ENCODE measurements at places on chromosomes 5 and 9. TPM values are rescaled to one million over a fixed set of nuclear protein-coding genes. Genes with fewer than 3 reads are reported as not detected.

- no peak for DNase-seq
Observed at GRCh38 chr9:16329671-16330113, 540.8 kb downstream of the BNC2 start.

DNA sequence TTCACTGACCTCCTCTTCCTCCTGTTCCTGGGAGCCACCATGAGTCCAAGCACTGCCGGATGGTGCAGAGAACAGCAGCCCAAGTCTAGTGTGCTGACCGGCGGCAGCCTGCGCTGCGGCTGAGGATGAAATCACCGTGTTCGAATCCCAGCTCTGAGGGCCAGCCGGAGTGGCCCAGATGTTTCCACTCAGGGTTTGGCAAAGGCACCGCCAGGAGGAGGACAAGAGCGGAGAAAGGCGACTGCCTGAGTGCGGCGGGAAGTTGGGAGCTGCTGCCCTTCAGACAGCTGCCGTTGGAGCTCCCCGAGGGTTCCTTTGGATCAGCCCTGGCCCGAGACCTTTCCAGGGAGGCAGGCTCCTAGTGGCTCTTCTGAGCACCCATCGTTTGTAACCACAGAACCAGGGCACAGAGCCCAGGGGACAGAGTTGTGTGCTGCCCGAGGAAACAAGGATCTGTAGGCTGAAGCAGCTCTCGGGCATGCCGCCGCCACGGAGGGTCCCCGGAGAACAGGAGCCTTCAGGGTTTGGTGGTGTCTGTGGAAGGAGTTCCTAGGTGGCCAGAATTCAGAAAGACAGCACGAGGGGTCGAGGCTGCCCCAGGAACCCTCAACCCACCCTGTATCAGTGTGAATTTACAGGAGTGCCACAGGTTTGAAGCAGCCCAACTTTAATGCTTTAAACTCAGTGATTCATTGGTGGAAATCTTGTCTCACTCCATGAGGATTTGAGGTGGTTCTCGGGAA is 115.6 kb upstream of the COL5A1 start:
- DNase-seq: no peak

DNA sequence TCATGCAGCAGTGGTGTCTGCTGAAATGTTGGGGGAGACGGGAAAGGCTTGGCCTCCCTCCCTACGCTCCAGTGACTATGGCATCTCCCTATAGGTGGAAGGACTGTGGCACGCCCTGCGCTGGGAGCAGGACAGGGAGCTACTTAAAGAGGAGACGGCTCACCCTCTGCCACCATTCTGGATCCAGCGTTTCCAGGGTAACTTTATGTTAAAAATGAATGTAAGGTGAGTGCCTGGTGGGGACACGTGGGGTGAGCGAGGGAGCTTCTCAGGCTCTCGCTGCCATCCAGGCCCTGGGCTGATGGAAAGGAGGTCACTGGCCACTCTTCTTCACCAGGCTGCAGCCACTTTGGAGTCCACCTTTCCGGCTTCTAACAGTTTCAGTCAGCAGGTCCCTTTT is 15.7 kb downstream of the PAEP start:
- no peak for DNase-seq

DNA sequence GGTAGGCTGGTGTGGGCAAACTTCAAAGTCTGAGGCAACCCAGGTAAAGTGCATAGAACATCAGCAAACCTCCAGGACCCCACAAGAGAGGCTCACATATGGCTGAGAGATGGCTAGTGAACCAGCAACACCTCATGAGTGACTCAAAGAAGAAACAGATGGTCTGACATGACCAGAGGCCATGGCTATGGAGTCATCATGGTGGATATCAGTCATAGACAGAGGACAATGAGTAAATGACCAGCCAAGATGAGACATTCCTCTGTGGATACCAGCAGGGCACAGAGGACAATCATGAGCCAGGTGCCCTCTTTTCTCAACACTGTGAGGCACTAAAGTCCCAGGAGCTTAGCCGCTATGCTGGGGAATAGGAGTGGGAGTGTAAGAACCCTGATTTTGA is 180.8 kb downstream of the RASEF start:
- DNase-seq: no peak

GRCh38 chr5:42982107-42982622 is 58.0 kb downstream of the ANXA2R start:
- DNase-seq: no peak

DNA sequence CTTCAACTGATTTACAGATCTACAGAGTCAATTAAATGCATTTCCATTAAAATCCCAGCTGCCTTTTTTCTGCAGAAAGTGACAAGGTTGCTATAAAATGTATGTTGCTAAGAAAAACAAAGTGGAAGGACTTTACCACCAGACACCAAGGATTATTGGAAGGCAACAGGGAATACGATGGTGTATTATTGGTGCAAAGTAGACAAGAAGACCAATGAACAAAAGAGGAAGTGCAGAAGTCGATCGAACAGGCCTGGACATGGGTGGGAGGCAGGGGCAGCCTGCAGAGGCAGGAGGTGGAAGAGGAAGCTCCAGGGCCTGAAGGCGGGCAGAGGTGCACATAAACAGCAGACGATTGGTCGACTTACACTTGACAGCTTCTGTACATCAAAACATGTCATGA is 10.6 kb upstream of the SLC6A19 start:
- DNase-seq: no peak

GRCh38 chr9:128107468-128108268 is 19.9 kb downstream of the PTGES2 start:
- DNase-seq: no peak

- no peak for DNase-seq
Observed at GRCh38 chr9:96350866-96351265, 32.6 kb downstream of the SLC35D2 start.

DNA sequence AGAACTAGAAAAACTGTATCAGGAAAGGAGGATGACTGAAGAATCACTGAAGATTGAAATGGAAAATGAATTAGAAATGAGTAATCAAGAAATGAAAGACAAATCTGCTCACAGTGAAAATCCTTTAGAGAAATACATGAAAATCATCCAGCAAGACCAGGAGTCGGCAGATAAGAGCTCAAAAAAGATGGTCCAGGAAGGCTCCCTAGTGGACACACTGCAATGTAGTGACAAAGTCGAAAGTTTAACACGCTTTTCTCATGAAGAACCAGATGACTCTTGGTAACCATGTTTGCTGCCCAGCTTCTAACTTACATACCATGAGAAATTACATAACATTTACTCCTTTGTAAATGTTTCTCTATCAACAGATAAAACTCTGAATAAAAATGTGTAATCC is 37.1 kb downstream of the CPLANE1 start:
- DNase-seq: no peak

GRCh38 chr5:42611437-42611836 is 145.2 kb upstream of the CCDC152 start:
- DNase-seq: no peak

- DNase-seq: no peak
Observed at GRCh38 chr5:140694276-140694675, 3.0 kb downstream of the HARS2 start.

GRCh38 chr5:139473105-139473504 is 2.3 kb downstream of the SMIM33 start:
- no peak for DNase-seq

GRCh38 chr5:28414619-28415018 is 1376.2 kb upstream of the CDH9 start:
- DNase-seq: no peak

DNA sequence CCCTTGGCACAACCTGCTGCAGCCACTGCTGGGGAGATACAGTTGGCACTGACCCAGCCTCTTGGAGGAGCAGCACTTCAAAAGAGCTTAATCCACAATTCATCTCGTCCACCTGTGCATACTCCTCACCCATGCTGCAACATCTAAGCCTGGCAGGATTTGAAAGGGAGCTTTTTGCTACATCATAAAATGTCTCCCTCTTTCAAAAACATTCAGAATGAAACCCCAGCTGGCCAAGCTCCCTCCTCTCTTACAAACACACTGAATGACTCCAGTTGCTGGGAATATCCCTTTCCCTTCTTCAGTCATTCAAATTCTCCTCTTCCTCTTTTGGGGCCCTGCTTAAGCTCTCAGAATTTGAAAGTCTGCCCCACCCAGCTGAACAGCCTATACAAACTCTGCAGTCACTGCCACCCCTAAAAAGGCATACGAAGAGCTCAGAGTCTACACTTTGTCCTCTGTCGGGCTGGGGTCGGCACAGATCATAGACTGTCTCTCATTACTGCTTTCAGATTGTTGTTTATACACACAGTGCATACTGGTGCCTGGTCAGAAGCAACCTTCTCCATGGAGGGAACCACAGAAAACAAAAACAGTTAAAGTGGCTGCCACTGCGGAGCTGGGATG is 8.8 kb upstream of the C5orf15 start:
- no peak for DNase-seq

DNA sequence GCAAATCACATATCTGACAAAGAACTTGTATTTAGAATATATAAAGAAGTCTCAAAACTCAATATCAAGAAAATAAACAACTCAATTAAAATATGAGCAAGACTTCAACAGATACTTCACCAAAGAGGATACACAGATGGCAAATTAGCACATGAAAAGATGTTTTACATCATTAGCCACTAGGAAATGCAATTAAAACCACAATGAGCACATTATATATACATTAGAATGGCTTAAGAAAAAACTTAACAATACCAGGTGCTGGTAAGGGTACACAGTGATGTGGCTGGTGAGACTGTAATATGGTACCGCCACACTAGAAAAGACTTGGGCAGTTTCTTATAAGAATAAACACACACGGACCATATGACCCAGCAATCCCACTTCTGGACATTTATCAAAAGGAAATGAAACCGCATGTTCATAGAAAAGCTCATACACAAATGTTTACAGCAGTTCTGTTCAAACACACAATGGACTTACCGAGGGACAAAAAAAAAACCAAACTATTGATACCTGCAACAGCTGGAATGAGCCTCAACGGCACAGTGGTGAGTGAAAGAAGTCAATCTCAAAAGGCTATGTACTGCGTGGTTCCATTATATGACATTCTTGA is 27.6 kb downstream of the SEMA4D start:
- no peak for DNase-seq

GRCh38 chr5:11304641-11305040 is 543.6 kb upstream of the DAP start:
- DNase-seq: no peak

GRCh38 chr5:100537946-100538345 is 2.8 kb downstream of the FAM174A start:
- no peak for DNase-seq

DNA sequence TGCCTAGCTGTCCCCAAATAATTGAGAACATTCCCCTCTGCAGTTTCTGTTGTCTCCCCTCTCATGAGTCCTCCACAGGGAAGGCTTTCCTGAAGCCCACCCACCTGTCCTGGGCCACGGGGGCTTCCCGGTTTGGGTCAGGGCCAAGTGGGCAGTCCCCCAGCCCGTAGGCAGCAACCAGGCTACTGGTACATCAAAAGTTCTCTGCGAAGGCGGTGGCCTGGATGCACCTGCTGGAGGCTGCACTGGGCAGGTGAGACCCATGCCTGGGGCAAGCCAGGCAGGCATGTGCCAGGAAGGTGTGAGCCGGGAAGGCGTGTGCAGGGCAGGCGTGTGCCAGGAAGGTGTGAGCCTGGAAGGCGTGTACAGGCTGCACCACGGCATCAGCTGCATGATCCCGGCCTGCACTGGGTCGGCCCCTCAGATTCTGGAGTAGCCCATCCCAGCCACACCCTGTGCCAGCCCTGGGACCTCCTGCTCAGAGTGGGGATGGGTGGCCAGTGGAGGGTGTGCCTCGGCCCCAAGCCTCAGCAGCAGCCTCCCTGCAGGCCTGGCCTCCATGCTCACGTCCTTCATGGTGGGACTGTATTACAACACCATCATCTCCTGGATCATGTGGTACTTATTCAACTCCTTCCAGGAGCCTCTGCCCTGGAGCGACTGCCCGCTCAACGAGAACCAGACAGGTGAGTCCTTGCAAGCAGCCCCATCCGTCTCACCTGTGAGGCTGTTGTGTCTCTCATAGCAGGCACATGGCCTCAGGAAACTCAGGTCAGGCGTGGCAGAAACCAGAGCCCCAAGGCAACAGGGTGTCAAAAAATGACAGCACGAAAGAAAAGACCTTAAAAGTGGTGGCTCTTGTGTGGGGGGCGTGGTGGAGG is 8.7 kb downstream of the SLC6A19 start:
- no peak for DNase-seq

- peak; percentile 97 for DNase-seq
Observed at GRCh38 chr9:124342776-124343485, 72.3 kb downstream of the PSMB7 start.

DNA sequence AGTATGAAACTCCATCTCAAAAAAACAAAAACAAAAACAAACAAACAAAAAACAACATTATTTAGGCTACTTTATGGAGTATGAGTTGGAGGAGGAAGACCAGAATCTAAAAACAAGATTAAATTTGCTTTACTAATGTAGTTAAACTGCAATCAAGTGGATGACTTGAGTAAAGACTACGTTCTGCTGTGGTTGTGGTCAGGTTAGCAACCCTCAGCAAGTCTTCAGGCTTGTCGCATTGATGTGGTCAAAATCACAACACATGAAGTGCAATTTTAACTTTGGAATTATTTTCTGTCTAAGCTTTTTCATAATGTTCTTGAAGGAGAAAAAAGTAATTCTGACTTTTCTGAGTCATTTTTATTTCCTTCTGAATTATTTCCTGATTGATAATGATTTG is 43.1 kb downstream of the PDE6A start:
- no peak for DNase-seq

DNA sequence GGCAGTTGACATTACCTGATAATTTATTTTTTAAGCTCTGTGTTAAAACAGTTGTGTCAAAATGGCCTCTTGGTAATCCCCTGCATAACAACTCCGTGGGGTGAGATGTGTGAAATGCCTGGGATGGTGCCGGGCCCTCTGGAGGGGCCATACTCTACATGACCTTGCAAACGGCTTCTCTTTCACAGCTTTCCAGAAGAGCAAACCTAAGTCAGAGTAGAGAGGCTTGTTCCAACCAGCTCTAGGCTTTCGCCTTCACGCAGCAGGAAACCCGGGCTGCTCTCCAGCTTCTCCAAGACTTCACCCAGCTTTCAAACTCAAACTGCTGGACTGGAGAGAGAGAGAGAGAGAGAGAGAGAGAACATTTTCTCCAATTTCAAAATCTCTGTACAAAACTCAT is 120.1 kb downstream of the SNX18 start:
- no peak for DNase-seq

GRCh38 chr9:125609744-125610143 is 97.3 kb downstream of the MAPKAP1 start:
- DNase-seq: no peak

DNA sequence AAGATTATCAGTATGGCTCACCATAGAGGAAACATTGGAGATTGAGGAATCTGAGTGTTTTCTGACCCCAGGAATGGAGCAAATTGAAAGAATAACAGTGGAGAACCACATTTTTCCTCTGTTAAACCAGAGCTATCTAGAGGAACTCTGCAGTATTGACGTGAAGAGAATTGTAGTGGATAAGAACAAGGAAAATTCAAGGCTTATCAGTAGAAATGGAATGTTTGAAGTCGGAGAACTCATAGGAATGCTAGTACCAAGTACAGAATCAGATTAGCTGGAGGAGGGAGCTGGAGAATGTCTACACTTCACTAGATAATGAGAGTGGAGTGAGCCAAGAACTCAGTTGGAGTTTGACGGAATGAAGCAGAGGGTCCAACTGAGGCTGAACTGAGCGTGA is 50.3 kb downstream of the SNCAIP start:
- no peak for DNase-seq

- DNase-seq: no peak
Observed at GRCh38 chr5:31656806-31657205, 17.9 kb downstream of the PDZD2 start.

GRCh38 chr5:52502460-52502999 is 285.2 kb upstream of the ITGA1 start:
- no peak for DNase-seq

The RPS14 gene
- total RNA-seq: 2,863 TPM

The CATSPER3 gene
- 0.08 TPM for total RNA-seq

The PHF24 gene
- total RNA-seq: not detected

The SPAG8 gene
- 0.99 TPM for total RNA-seq

The ST8SIA4 gene
- total RNA-seq: 29.0 TPM

The GPX8 gene
- 129 TPM for total RNA-seq

Data from H4 (cell line).